Renal cortex interstitium (tissue), 15 donors: ENCODE measurements at places on chromosomes 13 and 19. TPM values are rescaled to one million over a fixed set of nuclear protein-coding genes. Genes with fewer than 3 reads are reported as not detected.

TNFAIP8L1 gene
- polyA plus RNA-seq: 13.5 TPM

TSHZ3 gene
- polyA plus RNA-seq: 12.6 TPM

CNFN gene
- polyA plus RNA-seq: 1.6 TPM

TIMM50 gene
- 86.5 TPM for polyA plus RNA-seq

ETV2 gene
- 2.6 TPM for polyA plus RNA-seq

LRFN3 gene
- 8.2 TPM for polyA plus RNA-seq

LHB gene
- not detected for polyA plus RNA-seq

TMEM221 gene
- polyA plus RNA-seq: 2.8 TPM

ZNF829 gene
- polyA plus RNA-seq: 7.1 TPM

SYDE1 gene
- polyA plus RNA-seq: 18.7 TPM

ZNF763 gene
- polyA plus RNA-seq: 11.7 TPM

CEACAM18 gene
- polyA plus RNA-seq: not detected

MYH14 gene
- polyA plus RNA-seq: 33.4 TPM

FARSA gene
- 52.8 TPM for polyA plus RNA-seq

ZNF730 gene
- 7.1 TPM for polyA plus RNA-seq

TEX29 gene
- polyA plus RNA-seq: 0.42 TPM

APC2 gene
- polyA plus RNA-seq: 1.9 TPM

PTH2 gene
- not detected for polyA plus RNA-seq

FFAR1 gene
- 0.25 TPM for polyA plus RNA-seq

TMED1 gene
- polyA plus RNA-seq: 62.2 TPM

LILRA6 gene
- polyA plus RNA-seq: 0.85 TPM

TMEM150B gene
- 2.1 TPM for polyA plus RNA-seq

KLK13 gene
- polyA plus RNA-seq: 0.68 TPM

TRIM28 gene
- polyA plus RNA-seq: 719 TPM

TGFBR3L gene
- polyA plus RNA-seq: 1.1 TPM

SLC7A10 gene
- polyA plus RNA-seq: 0.40 TPM

PCSK4 gene
- polyA plus RNA-seq: 7.8 TPM

DUXA gene
- not detected for polyA plus RNA-seq

SLITRK6 gene
- polyA plus RNA-seq: 10.2 TPM

FUT1 gene
- polyA plus RNA-seq: 4.0 TPM

KRTDAP gene
- polyA plus RNA-seq: 1.5 TPM

CASP14 gene
- not detected for polyA plus RNA-seq

ZNF728 gene
- polyA plus RNA-seq: 0.13 TPM

HNRNPM gene
- polyA plus RNA-seq: 415 TPM

DBP gene
- 15.9 TPM for polyA plus RNA-seq

MYO16 gene
- polyA plus RNA-seq: 0.60 TPM

ZSCAN4 gene
- polyA plus RNA-seq: 0.08 TPM

NTF4 gene
- polyA plus RNA-seq: 4.2 TPM

COL4A1 gene
- 578 TPM for polyA plus RNA-seq

OLFM4 gene
- polyA plus RNA-seq: 0.47 TPM

ZNF99 gene
- polyA plus RNA-seq: 0.45 TPM

KLK2 gene
- polyA plus RNA-seq: 0.42 TPM

CD70 gene
- not detected for polyA plus RNA-seq

TGDS gene
- 21.0 TPM for polyA plus RNA-seq

NLRP7 gene
- polyA plus RNA-seq: not detected

UPF1 gene
- polyA plus RNA-seq: 57.5 TPM

KLK14 gene
- 0.51 TPM for polyA plus RNA-seq

PABPC3 gene
- 1.3 TPM for polyA plus RNA-seq
